ENCODE measurements at places on chromosomes 7 and 10.

DNA sequence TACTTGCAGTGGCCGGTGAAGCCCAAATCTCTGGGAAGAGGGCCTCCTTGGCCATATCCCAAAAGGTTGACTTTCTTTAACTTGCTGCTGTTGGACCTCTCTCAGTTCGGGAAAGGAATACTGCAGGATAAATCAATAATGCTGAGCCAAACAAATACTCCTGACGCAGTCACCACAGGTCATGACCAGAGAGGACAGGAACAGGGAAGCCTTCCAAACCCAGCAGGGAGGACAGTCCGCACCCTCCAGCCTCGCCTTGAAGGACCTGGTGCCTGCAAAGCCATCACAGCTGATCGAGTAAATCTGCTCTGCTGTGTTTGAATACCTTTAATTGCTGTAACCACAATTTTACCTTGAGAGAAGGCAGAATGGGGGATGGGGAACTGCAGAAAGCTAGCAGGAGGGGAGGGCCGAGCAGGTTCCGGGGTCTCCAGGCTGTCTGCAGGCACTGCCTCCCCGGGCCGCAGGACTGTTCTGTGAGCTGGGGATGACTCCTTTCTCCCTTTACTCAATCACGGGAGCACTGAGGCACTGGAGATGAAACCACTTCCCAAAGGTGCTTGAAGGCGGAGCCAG lies 20.8 kb upstream of the INSIG1 start:
- no peak for DNase-seq

- DNase-seq: no peak
Observed at GRCh38 chr7:21758286-21758685, 187.4 kb downstream of the CDCA7L start.

- peak; percentile 65 for DNase-seq
Observed at GRCh38 chr7:44750921-44751571, 2.4 kb downstream of the ZMIZ2 start.

DNA sequence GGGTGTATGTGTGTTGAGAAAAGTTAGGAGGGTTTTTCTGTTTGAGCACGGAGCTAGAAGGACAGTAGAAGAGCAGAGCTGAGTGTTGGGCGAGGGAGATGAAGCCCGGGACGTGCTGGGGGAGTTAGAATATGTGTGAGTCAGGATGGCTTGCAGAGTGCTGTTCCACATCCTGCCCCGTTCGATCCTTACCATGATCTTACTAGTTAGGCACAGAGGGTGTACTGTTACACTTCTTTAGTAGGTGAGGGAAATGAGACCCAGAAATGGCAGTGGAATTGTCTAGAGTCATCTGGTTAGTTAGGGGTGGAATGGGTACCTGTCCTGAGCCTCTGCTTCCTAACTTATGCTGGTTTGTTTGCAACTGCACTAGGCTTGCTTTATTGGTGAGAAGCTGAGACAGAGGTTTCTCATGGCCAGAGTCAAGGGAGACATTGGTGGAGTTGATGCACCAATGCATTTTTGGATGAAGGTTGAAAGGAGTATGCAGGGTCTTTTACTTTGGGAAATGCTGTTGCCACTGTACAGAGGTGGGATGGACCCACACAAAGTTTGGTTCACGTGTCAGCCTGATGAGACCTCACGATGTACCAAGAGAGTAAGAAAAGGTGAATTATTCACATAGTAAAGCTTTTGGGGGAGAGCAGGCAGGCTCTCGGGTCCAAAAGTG lies 42.4 kb downstream of the CCNY start:
- peak; percentile 8 for DNase-seq

DNA sequence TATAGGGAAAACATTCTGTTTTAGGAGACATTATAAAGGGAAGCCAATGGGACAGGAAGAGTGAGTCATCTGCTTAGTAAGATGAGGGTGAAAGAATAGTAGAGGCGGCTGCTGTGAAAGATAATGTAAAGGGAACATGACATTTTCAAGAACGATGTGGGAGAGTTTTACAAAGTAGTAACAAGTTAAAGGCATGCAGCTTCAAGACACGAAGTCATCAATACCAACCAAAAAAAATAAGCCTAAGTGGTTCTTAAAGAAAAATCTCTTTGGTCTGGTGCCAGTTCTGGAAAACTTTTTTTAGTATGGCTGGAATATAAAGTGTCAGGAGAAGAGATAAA lies 6.1 kb downstream of the GSTO1 start:
- no peak for DNase-seq

DNA sequence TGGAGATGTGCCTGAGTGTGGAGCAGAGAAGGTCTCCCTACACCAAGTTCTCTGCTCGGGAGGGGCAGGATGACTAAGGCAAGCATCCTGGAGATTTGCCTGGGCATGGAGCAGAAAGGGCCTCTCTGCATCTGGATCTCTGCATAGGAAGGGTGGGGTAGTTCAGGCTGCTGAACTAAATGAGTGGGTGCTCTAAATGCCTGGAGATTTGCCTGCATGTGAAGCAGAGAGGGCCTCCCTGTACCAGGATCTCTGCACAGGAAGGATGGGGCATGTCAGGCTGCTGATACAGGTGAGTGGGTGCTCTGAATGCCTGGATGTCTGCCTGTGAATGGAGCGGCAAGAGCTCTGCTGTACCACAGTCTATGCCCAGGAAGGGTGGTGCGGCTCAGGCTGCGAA lies 680.7 kb downstream of the SUGCT start:
- no peak for DNase-seq

- no peak for DNase-seq
Observed at GRCh38 chr7:108203537-108203936, 73.4 kb upstream of the LAMB4 start.

GRCh38 chr10:121521794-121522556 lies 76.3 kb downstream of the FGFR2 start:
- DNase-seq: no peak

- no peak for DNase-seq
Observed at GRCh38 chr7:157401567-157402387, 65.0 kb downstream of the DNAJB6 start.

DNA sequence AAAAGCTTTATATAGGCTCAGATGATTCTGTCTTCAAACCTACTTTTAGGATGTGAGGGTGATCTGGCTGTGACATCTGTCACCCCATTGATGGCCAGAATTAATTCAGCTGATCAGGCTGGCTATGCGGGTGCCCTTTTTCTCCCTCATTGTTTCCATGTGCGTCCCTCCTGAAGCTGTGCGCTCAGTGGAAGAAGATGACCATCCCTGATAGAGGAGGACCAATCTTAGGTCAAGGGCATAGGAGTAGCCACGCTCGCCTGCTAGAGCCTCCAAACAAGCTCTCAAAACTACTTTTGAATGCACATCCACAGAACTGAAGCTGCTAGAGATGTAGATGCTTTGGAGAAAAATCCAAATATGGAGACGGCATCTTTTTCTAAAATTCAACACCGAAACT lies 48.7 kb downstream of the MYPN start:
- DNase-seq: no peak

GRCh38 chr7:27661811-27662489 lies 733 bp downstream of the HIBADH start:
- peak; percentile 9 for DNase-seq

DNA sequence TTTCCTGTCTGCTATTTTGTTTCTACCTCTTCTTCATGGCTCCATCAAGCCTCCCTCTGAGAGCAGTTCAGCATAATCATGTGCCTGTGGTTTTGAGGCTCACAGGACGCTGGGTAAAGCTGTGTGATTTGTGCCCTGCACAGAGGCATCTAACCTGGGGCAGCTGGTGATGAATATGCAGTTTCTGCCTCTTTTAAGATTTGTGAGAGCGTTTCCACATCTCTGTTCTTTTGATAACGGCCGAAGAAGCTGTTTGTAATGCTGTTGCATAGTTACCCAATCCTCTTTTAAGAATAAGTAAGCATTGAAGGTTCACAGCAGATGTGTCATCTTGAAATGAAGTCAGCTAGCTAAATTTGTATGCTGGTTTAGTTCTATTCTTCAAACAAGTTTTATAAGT lies 45.2 kb downstream of the PNLIPRP3 start:
- no peak for DNase-seq

DNA sequence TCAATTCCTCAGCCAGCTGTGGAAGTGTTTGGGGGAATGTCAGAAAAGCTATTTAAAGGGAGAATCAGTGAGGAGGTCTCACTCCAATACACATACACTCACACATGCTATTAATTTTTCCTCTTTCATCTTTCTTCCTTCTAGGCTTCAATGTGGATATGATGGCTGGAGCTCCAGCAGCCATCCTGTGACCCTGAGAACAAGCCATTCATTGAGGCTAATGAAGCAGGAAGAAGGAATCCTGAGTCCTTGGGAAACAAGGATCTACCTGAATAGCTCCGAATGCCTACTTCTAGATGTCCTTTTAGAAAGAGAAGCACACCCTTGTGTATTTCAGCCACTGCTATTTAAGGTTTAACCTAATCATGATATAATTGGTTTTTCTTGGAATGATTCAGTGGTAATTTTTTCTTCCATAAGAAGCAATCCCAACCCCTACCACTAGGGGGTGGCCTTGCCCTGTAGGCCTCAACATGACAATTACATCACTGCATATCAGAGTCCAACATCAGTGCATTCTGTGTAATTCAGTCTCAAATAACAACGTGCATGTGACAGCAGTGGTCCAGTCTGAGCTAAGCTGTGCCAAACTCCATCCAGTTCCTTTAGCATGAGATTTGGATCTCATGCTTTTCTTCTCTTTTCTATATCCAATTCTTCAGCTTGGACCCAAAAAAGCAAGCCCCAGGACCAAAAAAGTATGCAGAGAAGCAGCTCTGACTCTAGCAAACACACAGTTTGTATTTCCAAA lies 85.3 kb upstream of the ANKRD1 start:
- DNase-seq: peak; percentile 76

DNA sequence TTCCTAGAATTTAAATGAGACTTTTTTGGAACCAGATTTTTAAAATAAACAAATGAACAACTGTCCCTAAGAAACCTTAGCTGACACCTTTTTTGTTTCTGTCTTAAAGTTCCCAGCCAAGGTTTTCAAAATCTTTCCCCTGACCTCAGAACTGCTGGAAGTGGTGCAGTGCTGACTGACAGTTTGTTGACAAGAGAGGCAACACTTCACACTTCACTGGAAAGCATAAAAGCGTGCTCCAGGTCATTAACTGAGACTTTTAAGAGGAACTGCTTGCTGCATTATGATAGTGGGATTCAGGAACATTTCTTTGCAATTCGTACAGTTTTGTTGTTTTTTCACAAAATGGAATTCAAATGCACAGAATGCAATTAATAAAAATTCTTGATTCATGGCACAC lies 36.2 kb downstream of the SYPL1 start:
- DNase-seq: no peak

DNA sequence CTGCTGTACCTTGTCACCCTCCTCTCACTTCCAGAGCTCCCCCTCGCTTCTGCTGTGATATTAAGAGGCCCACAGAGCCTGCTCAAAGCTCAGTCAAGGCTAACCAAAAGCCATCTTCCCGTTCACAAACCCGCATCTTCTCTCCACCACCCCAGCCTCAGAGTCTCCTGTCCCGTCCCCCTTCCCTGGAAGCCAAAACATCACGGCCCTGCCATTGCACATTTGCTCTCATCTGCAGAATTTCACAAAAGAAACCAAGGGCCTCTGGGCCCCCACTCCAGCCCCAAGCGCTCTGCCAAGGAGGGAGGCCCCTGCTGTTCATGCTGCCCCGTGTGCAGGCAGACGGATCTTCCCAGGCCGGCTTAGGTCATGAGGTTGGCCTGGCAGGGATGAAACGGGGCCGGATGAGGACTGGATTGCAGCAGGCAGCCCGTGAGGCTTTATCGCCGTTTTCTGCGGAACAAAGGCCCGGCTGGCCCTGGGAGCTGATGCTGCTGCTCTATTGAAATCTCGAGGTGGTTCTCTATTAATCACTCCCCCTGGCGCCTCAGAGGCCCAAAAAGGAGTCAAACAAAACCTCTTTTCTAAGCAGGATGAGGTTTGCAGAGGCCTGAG lies 31.6 kb upstream of the FOXK1 start:
- DNase-seq: no peak
